Left forelimb (tissue), 1 donor: ENCODE measurements at places on chromosomes 2 and 18.

GRCh38 chr2:140199312-140199711, 1419.1 kb upstream of the NXPH2 start:
- no peak for DNase-seq

DNA sequence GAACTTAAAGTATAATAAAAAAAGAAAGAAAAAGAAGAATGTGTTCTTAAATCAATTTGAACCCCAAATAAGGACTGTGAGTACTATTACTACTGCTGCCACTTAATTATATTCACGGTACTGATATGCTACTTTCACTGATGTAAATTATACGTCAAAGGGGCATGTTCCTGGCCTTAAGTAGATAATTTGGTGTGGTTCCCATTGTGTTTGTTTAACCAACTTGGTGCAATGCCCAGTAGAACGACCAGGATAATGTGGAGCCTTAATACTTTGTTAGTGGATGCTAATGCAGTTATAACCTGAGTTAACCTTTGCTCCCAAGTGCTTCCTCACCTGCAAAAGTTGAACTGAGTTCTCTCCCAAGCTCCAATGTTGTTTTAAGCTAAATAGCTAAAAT, 142.0 kb downstream of the NR4A2 start:
- DNase-seq: no peak

DNA sequence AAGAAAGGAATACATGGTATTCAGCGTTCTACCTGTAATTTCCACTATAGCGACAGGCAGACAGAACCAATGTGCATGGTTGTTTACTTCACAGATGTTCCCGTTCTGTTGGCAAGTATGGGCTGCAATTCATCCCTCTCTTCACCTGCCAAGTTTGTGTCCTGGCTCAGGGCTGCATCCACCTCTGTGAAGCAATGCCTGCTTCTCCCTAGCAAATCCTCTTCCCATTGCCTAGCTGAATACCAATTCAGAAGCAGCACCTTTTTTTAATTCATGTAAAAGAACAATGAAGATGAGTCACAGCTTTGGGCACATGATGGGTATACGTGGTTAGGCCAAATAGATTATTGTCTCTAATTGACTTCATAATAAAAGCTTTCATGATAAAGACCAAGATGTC, 54.7 kb upstream of the LRATD1 start:
- no peak for DNase-seq

GRCh38 chr2:68784188-68784587, 49.6 kb downstream of the ARHGAP25 start:
- DNase-seq: no peak

GRCh38 chr2:23809150-23809549, 117.8 kb downstream of the ATAD2B start:
- no peak for DNase-seq

- no peak for DNase-seq
These were observed 138.0 kb downstream of the AFF3 start for GRCh38 chr2:100004348-100004884.

DNA sequence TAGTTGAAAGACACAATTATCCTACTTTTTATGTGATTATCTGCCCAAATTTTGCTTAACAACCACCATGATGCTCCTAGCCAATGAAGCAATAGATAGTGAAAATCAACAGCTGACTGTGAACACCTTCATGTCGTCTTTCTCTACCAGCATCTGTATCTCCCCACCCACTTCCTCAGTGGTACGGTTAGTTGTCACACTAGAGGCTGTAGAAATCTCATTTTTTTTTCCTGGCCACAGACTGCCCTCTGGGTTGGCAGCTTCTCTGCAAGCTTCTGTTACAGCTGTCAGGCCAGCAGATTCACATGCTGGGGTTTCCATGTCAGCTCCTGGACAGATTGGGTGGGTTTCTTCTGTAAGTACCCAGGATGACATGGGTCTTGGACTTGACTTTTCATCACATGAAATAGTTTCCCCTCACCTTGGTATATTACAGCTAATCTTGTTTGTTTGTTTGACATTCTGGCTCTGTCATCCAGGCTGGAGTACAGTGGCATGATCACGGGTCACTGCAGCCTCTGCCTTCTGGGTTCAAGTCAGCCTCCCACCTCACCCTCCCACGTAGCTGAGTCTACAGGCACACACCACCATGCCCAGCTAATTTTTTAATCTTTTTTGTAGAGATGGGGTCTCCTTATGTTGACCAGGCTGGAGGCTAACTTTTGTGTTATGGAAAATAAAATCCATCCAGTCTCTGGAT, 24.3 kb downstream of the STAT4 start:
- no peak for DNase-seq

DNA sequence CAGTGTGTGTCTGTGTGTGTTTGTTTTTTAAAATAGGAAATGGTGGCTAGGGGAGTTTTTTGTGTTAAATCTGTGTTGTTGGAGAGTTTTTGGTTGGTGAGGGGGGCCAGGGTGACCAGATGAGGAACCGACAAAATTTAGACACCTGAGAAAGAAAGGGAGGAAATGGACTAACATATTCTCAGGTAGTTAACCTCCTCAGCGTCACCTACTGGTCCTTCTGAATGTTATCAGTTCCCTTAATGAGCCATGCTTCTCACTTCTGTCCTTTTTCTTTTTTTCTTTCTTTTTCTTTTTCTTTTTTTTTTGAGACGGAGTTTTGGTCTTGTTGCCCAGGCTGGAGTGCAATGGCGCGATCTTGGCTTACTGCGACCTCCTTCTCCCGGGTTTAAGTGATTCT, 107.0 kb downstream of the FMNL2 start:
- DNase-seq: no peak

GRCh38 chr2:121334581-121335293, 49.7 kb upstream of the TFCP2L1 start:
- no peak for DNase-seq

- no peak for DNase-seq
These were observed 55.9 kb upstream of the SLC38A11 start for GRCh38 chr2:165011199-165011598.

- DNase-seq: no peak
These were observed 161.6 kb upstream of the TRIB2 start for GRCh38 chr2:12555012-12555645.

- no peak for DNase-seq
These were observed 1.1 kb downstream of the PTH2R start for GRCh38 chr2:208407667-208408066.

DNA sequence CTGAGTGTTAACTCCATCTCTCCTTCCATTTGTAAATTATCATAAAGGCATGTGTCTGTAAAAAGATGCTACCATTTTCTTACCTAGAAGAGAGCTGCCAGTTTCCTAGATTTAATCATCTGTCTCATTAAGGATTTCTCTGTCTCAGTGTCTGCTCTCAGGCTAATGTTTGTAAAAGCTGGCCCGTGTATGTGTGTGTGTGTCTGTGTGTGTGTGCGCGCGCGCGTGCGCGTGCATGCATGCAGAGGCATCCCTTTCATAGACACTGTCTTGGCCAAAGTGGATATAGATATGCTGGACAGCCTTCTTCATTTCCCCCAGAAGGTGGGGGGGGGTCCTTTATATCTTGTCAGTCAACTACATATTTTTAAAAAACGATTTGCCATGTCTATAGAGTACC, 18.9 kb downstream of the MGAT5 start:
- DNase-seq: no peak

- DNase-seq: no peak
These were observed 72.3 kb downstream of the INHBB start for GRCh38 chr2:120418174-120418787.

DNA sequence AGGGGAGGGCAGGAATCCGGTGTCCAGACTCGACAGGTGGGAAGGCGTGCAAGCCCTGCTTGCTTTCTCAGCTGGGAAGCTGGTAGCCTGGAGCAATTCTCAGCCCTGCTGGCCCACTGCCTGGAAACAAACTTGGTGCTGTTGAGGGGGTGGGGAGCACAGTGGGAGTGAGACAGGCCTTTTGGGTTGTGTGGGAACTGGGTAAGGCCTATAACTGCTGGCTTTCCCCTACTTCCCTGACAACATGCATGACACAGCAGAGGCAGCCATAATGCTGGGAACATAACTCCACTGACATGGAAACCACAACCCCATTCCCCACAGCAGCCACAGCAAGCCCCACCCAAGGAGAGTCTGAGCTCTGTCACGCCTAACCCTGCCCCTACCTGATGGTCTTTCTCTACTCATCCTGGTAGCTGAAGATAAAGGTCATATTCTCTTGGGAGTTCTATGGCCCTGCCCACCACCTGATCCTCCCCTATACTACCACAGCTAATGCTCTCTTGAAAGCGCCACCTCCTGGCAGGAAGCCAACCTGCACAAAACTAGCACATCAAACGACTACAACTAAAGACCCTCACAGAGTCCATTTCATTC, 122.9 kb upstream of the ACVR1C start:
- no peak for DNase-seq

- DNase-seq: no peak
These were observed at the start of gene GPR39 for GRCh38 chr2:132416723-132417395. GPR39 (plus strand) TSS chr2:132416805.

GRCh38 chr2:157720504-157720903, 91.8 kb upstream of the ACVR1C start:
- DNase-seq: no peak
